GM12864 (cell line): ENCODE measurements at places on chromosomes 2 and 18.

DNA sequence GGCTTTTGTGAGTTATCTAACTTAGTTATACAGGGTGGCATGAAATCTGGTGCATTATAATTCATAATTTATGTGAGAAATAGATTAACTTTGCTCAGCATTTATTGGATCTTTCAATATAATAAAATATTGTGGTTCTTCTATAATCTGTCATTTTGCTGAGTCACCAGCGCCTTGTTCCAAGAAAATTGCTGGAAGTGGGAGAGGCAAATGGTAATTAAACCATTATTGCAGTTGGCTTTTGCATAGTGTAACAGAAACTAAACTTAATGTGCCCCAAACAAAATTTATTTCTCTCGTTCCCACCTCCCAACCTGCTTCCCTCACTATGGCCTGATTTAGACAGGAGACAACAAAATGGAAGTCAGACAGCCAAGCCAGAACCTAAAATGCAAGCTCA, 146.3 kb downstream of the GALR1 start:
- no peak for DNase-seq

DNA sequence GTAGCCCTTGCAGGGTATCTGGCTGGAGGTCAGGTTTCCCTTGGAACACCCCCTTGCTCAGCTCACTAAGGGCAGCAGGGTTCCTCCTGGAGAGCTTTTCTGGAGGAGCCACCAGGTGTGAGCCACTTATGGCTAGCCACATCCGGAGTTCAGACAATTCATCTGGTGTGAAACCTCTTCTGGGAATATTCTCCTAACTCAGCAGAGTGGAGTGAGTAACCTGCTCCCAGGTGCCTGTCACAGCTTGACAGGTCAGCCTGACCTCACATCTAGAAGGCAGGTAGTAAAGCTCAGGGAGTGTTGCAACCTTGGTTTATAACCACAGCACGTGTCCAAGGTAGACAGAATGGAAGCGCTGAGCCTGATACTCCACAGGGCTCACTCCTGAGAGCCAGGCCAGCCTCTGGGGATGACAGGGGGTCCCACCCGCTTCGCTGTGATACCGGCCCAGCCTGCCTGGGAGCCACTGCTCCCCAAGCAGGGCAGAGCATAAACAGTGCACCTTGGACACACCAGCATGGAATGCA, 62.6 kb upstream of the TGFA start:
- no peak for DNase-seq

- DNase-seq = no peak
Measured at GRCh38 chr2:222752746-222753145, 81.3 kb downstream of the MOGAT1 start.

DNA sequence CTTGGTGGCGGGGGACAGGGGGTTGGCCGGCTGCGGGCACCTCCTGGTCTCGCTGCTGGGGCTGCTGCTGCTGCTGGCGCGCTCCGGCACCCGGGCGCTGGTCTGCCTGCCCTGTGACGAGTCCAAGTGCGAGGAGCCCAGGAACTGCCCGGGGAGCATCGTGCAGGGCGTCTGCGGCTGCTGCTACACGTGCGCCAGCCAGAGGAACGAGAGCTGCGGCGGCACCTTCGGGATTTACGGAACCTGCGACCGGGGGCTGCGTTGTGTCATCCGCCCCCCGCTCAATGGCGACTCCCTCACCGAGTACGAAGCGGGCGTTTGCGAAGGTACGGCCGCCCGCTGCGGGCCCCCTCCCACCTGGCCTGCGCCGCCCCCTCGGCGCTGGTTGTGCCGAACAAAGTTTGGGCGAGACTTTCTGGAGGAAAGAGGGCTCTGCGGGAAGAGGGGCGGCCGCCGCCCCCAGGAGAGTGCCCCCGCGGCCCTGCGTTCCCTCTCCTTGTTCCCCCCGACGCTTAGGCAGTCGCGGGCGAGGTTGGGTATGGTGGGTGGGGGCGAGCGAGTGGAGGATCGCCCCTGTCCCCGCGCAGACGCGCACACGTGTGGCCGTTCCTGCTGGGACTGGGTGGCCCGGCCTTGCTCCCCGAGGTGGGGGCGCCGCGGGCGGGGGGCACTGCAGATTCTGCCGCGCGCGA, 866 bp downstream of the CRIM1 start:
- DNase-seq = no peak

GRCh38 chr18:4807604-4808293, 352.6 kb upstream of the DLGAP1 start:
- DNase-seq = no peak

GRCh38 chr18:22267697-22268096, 98.3 kb downstream of the GATA6 start:
- no peak for DNase-seq

GRCh38 chr2:149348291-149348690, 17.9 kb downstream of the LYPD6 start:
- no peak for DNase-seq

DNA sequence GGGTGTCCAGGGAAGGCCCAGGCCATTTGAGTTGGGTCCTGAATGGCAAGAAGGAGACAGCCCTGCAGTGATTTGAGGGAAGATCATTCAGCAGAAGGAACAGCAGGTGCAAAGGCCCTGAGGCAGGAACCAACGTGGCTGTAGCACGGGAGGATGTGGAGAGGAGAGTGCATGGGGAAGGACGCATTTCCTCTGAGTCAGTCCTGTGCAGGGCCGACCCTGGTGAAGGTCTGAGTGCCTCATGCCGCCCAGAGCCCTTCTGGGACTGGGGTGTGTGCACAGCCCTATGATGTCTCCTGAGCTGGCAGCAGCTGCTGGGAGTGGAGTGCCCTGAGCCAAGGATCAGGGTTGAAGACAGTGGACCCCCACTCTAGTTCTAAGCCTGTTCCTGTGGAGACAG, 17.9 kb upstream of the ARHGEF4 start:
- no peak for DNase-seq
